ENCODE measurements at places on chromosomes 2 and 18.

DNA sequence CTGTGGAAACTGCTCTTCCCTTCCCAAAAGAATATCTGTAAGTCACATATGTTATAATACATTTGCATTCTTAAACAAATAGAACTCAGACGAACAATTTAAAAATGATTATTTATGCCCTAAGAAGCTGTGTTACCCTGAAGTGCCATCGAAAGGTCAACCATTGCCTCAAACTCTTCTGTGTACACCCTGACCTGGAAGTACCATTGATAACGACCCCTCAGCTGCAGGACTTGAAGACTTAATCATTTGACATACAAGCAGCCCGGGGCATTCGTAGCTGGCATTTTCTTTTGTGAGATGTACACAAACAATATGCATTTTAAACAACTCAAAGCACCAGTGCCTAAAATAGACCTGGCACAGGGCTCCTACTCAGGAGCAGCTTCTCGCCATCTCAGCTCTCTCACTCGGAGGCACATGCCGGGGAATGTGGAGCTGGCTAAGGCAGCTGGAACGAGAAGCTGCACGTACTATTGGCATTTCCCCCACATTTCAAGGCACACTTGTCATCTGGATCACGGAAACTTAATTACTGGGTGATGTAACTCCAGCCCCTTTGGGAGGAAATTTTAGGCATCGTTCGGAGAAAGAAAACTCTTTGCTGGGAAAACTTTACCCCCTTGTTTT lies 170.0 kb upstream of the GALNT5 start:
- DNase-seq: peak; percentile 1

- no peak for DNase-seq
Measured at GRCh38 chr18:54835944-54836343, 7.7 kb downstream of the RAB27B start.

GRCh38 chr2:104857262-104858005 lies 3.5 kb downstream of the POU3F3 start:
- DNase-seq: no peak

GRCh38 chr2:155840661-155841060 lies 491.9 kb downstream of the NR4A2 start:
- no peak for DNase-seq

DNA sequence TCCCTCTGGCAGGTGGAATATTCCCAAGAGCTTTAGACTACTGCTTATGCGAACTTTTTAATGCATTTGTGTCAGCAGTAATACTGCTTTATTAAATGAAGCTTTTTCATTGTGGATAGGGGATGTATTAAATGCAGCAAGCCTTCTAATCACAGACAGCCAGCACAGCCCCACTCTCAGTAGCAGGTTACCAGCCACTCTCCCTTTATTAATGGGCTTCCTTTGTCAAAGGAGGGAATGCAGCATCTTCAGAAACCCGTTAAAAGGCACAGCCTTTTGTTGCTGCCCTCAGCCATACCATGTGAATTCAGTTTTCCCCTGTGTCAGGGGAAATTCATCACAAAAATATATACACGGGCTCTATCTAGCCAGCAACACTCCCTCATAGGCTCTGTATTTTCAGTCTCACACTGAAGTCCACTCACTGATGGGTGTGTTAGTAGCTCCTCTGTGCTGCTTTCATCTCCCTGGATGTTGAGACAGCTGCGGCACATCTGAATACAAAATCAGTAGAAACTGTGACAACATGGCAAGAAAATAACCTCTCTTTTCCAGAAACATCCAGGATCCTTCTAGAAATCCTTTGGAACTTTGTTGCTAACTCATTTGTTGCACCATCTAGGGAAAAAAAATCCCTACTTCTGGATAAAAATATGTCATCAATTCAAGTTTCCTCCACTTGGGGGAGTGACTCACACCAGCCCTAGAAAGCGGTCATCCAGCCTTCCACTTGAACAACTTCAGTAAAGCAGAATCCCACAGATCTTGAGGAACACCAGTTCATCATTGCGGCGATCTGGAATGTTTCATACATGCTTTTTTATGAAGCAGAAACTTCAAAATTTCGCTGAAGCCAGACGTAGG lies 48.4 kb downstream of the LRRTM1 start:
- no peak for DNase-seq

GRCh38 chr2:51697095-51697494 lies 665.2 kb upstream of the NRXN1 start:
- DNase-seq: no peak

DNA sequence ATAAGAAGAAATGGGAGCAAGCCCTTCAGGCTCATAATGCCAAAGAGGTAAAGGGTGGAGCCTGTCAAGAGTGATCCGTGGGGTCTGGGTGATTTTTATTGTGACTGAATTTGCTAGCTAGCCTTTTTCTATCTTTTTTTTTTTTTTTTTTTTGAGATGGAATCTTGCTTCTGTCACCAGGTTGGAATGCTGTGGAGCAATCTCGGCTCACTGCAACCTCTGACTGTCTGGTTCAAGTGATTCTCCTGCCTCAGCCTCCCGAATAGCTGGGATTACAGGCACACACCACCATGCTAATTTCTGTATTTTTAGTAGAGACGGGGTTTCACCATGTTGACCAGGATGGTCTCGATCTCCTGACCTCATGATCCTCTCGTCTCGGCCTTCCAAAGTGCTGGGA lies 29.1 kb downstream of the DRC1 start:
- no peak for DNase-seq

GRCh38 chr18:5447442-5447841 lies 96.4 kb downstream of the EPB41L3 start:
- no peak for DNase-seq

DNA sequence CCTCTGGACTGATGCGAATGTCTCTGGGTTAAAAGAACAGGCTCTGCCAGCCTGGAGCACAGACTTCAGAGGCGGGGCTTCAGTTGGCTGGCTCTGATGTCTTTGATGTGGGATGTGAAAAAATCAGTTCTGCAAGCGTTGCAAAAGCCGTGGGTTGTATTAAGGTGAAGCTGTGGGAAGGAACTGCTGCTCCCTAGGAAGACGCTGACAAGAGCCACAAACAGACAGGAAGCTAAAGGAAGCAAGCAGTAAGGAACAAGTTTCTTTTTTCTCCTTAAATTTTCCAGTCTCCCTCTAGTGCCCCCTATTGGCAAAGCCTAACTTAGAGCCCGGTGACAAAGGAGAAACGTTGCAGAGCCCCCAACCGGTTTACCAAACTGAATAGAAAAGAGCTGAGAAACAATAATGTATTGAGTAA lies 239.0 kb downstream of the CCDC178 start:
- no peak for DNase-seq

DNA sequence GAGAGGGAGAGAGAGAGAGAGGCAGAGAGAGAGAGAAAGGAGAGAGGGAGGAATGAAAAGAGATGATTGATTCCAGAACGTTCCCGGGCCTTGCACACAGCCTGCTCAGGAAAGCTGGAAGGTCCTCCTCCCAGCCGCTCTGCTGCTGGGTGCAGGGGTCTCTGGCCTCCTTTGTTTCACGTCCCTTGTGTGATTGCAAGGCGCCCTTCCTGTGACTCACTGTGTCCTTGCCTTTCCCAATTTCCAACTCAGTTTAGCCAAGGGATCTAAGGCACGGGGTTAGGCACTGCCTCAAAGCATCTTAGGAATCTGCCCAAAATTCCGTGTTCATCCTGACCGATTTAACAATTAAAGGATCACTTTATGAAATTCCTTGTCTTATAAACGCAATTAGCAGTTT lies 221.2 kb downstream of the KLHL29 start:
- no peak for DNase-seq

DNA sequence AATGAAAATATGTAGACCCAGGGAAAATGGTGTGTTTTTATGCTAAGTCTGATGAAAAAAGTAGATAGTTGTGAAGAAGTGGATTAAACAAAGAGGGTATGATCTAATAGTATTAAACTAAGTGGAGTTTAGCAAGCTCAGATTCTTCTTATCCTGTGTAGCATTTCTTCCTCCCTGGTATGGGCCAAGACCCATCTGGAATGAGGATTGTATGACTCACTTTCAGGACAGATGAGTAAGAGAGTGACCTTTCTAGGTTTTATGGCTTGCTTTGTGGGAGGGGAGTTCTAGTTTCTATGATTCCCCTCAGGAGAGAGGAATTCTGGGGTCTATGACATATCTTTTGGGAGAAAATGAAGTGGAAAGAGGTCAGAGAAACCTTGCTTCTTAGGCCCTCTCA lies 550.1 kb downstream of the SPAG16 start:
- DNase-seq: peak; percentile 28

GRCh38 chr2:65367524-65367923 lies 64.9 kb downstream of the SPRED2 start:
- peak; percentile 87 for DNase-seq

DNA sequence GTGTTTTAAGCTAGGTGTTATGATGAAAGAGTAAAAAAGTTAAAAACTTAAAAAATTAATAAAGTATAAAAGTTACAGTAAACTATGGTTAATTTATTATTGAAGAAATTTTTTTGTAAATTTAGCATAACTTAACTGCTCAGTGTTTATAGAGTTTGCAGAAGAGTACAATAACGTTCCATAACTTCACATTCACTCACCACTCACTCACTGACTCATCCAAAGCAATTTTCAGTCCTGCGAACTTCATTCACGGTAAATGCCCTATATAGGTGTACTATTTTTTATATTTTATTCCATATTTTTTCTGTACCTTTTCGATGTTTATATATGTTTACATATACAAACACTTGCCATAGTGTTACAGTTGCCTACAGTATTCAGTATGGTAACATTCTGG lies 694.8 kb upstream of the SLC39A10 start:
- no peak for DNase-seq

DNA sequence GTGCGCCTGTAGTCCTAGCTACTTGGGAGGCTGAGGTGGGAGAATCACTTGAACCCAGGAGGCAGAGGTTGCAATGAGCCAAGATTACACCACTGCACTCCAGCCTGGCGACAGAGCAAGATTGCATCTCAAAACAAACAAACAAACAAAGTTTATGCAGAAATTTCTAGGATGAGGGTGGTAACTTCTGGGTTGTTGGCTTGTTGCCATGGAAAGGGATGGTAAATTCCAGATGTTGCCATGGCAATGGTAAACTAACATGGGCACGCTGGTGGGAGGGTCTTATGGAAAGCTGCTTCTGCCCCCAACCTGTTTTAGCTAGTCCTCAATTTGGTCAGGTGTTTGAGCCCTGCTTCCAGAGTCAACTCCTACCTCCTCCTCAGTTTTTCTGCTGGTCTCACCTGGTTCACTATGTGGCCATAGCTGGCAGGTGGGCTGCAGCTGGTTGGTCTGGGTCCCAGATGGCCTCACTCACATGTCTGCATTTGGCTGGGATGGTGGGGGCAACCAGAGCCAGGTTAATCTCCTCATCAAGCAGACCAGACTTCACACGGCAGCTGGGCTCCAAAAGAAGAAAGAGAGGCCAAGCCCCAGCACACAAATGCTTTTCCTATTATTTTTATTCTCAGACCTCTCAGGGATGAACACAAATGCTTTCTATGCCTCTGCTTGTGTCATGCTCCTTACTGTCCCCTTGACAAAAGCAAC lies 26.6 kb upstream of the TEX44 start:
- DNase-seq: no peak

DNA sequence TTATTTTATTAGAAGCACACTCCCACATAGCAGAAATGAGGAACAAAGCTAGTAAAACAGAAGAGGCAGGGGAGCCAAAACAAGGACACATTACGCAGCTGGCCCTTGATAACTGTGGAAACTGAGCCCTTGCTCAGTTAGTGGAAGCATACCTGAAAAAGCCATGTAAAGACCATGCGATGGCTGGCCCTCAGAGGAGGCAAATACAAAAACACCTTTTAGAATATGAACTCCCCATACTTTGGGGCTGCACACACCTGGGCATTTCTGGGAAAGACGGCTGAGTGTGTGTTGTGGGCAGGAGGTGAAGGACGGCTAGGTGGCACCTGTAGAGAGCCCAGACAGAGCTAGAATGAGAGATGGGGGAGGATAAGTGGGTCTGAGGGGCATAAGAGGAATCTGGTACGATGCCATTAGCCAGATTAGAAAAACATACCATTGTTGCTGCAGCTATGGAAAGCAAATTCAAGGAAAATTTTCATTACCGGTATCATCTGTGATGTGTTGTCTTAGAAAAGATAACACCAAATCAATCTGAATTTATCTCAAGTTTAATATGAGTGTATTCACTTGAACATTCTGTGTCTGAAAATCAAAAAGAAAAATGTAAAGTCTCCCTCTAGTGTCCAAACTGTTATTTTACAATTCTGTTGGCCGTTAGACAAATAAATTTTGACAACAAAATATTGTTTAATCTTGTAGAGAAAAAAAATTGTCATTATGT lies 45.2 kb upstream of the SULT1C3 start:
- DNase-seq: no peak

- no peak for DNase-seq
Measured at GRCh38 chr2:168971261-168971660, 59.9 kb downstream of the ABCB11 start.

GRCh38 chr2:189210250-189211087 lies 30.9 kb upstream of the COL5A2 start:
- peak; percentile 88 for DNase-seq

DNA sequence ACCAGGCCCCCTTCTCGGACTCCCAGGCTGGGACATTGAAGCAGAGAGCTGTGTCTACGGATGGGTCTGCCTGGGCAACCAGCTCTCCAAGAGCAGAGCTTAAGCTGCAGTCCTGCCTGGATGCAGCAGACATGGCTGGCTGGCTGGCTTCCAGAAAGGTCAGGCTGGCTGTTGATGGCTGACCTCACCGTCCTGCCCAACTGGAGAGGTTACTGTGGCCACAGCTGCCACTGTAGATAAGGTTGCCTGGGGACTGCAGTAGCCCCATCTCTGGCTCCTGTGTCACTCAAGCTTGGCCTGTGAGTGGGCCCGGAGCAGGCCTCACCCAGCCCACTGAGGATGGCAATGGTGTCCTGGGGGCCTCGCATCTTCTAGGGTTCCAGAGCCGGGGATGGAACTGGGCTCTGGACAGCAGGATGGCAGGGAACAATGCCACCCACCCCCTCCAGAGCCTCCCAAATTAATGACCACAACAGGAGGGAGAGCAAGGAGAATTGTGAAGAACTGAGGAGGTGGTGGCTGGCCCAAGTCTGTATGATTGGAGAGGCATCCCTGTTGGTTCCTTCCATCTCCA lies 37.0 kb upstream of the FOSL2 start:
- no peak for DNase-seq

DNA sequence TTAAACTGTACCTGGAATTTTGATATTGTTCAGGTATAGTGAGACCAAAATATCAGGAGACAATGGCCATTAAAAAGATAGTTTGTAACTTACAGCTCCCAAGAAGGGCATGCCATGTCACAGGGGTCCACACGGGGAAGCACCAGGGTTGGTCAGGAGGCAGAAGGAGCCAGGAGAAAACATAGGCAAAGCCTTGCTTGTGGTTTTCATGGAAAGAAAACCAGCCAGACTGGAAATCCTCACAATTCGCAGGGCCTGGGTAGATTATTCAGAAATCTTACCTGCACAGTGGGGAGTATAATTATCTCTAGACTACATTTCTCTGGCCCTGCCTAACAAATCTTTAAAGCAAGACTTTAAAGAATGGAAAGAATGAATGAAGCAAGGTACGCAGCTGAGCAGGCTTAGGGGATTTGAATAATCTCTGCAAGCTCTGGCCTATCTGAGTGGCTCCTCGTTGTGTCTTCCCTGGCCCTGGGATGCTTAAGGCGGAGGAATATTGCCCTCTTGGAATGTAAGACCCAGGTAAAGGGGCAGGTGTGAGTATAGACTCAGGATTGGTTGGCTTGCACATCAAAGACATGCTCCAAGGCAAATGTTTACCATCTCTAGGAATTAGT lies 66.9 kb upstream of the CDC42EP3 start:
- no peak for DNase-seq

- DNase-seq: no peak
Measured at GRCh38 chr2:164960159-164960558, 4.8 kb upstream of the SLC38A11 start.

- DNase-seq: no peak
Measured at GRCh38 chr18:37537868-37538525, 27.6 kb downstream of the CELF4 start.

- DNase-seq: no peak
Measured at GRCh38 chr2:128318776-128319464, at the start of gene HS6ST1. HS6ST1 (minus strand) TSS chr2:128318868; CDS start chr2:128318563, 305 bp downstream.

Data from AG04449 (cell line).